ENCODE measurements at places on chromosomes 6 and 20. TPM values are rescaled to one million over a fixed set of nuclear protein-coding genes. Genes with fewer than 3 reads are reported as not detected.
A peak's percentile ranks its signal among the peaks of the same experiment; 100 is the strongest.

Gene SRSF12
- total RNA-seq, result 1.0 TPM

DNA sequence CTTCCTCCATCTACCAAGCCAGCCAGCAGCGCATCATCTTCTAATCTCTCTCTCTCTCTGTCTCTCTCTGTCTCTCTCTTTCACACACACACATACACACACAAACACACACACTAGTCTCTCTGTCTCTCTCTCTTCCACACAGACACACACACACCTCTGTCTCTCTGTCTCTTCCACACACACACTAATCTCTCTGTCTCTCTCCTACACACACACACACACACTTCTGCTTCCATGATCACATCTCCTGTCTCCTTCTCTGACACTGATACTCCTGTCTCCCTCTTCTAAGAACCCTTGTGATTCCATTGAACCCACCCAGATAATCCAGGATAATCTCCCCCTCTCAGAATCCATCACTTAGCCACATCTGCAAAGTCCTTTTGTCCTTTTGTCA, 181.3 kb downstream of the NFATC2 start:
- no peak overlapping the region for H3K4me3 ChIP-seq
- no peaks in the 10 kb centered on the region for H3K4me1 ChIP-seq
- no peaks in the 10 kb centered on the region for H3K36me3 ChIP-seq
- H3K27me3 ChIP-seq, result no peaks in the 10 kb centered on the region
- no peak overlapping the region for H3K27ac ChIP-seq

DNA sequence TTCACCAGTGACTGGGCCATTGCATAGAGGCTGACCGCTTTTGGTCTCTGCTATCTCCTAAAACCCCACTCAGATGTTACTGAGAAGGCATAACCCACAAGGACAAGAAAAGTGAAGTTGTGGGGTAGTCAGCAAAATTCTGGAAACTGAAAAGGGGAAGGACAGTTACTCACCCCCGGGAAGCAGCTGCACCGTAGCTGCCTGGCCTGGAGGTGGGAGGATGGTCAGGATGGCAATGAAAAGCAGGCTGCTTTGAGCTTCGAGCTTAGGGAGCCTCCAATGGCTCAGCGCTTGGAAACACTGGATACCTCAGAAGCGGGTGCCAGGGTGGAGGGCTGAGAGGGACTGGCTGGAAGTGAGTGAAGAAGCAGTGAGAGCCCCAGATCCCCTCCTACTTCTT, 56.0 kb downstream of the KCNK5 start:
- H3K4me3 ChIP-seq, result no peak overlapping the region
- no peaks in the 10 kb centered on the region for H3K27me3 ChIP-seq
- no peaks in the 10 kb centered on the region for H3K4me1 ChIP-seq
- no peak for DNase-seq
- no peak overlapping the region for H3K27ac ChIP-seq
- no peaks in the 10 kb centered on the region for H3K36me3 ChIP-seq

GRCh38 chr6:113776998-113777397, 80.1 kb upstream of the MARCKS start:
- no peak overlapping the region for H3K27ac ChIP-seq
- no peak overlapping the region for H3K4me3 ChIP-seq
- H3K27me3 ChIP-seq, result no peaks in the 10 kb centered on the region

DNA sequence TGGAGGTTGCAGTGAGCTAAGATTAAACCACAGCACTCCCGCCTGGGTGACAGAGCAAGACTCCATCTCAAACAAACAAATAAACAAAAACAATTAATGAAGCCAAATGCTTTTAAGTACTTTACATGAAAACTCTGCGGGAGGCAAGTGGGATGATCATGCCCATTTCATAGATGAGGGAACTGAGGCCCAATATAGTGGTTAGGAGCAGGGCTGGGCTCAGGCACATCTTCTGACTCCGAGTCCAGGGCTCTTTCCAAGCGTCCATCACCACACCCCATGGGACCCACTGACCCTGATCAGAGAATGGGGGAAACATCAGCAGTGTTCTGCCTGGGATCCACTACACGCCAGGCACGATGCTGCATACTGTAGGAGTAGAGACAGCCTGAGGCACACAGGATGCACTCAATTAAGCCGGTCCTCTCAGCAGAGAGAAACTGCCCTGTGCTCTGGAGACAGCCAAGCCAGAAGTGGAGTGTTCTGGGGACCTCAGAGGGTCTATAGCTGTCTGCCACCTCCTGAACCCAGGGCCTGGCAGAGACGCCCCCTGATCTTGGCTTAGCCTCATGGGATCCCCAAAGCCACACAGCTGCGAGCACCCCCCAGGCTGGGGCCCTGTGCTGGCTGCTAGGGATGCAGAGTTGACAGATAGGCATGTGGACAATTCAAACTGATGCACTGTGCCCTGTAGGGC, 13.5 kb downstream of the TTBK1 start:
- no peak overlapping the region for H3K4me3 ChIP-seq
- DNase-seq, result no peak
- no peaks in the 10 kb centered on the region for H3K27me3 ChIP-seq
- H3K4me1 ChIP-seq, result no peaks in the 10 kb centered on the region
- H3K27ac ChIP-seq, result no peak overlapping the region
- no peaks in the 10 kb centered on the region for H3K36me3 ChIP-seq

- no peak for DNase-seq
- no peak overlapping the region for H3K27ac ChIP-seq
- no peaks in the 10 kb centered on the region for H3K4me1 ChIP-seq
- no peak overlapping the region for H3K4me3 ChIP-seq
These were observed 197.2 kb upstream of the SUPT3H start for GRCh38 chr6:45574885-45575284.

Gene SIRPA
- total RNA-seq, result 20.3 TPM

DNA sequence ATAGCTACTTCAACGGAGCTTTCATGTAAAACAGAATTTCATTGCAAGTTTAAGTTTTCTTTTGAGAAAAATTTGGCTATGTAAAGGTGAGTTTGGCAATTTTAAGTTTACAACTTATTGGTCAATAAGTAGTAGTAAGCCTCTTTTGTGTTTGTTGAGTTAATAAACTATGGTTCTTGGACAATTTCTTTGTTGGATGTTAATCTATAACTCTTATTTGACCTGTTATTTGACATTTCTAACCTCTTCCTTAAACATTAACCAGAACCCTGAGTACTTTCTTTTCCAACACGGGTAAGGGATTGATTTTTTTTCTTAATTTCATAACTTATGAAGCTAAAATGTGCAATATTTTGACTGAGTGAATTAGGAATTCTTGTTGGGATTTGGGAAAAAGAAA, 354.4 kb downstream of the PRKN start:
- no peaks in the 10 kb centered on the region for H3K27me3 ChIP-seq
- no peak for DNase-seq
- H3K4me3 ChIP-seq, result no peak overlapping the region
- H3K36me3 ChIP-seq, result no peaks in the 10 kb centered on the region
- no peak overlapping the region for H3K27ac ChIP-seq
- no peaks in the 10 kb centered on the region for H3K4me1 ChIP-seq

DNA sequence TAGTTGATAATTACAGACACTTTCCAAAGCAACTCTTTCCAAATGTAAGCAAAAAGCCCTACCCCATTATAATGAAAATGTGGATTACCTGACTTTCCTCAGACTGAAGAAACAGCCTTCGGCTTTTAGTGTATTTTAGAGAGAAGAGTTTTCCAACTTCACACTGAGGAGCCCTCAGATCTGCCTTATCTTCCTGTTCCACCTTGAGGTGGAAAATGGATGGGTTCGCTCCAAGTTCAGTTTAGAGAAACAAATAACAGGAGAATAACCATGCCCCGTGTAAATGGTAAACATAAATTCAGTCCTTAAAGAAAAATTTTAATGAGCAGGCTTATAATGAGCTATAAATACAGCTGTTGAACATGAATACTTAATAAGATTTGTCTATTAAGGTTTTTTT, 21.1 kb upstream of the MTHFD1L start:
- no peak overlapping the region for H3K27ac ChIP-seq
- H3K27me3 ChIP-seq, result no peaks in the 10 kb centered on the region
- H3K4me1 ChIP-seq, result no peaks in the 10 kb centered on the region

Gene KIF6
- total RNA-seq, result 0.97 TPM

GRCh38 chr20:45833030-45833882, at the start of gene SNX21:
TSS of gene SNX21 (plus strand) at chr20:45833799. CDS start at chr20:45833920, 121 bp downstream.
- H3K4me1 ChIP-seq, result peaks cover 8% of the 10 kb centered on the region
- H3K36me3 ChIP-seq, result no peaks in the 10 kb centered on the region
- H3K4me3 ChIP-seq, result peak within 1 kb of the TSS; percentile 55
- H3K27me3 ChIP-seq, result no peaks in the 10 kb centered on the region

Gene TTLL9
- 1.2 TPM for total RNA-seq

GRCh38 chr6:20117474-20117873, 94.8 kb downstream of the MBOAT1 start:
- DNase-seq, result no peak
- H3K4me1 ChIP-seq, result no peaks in the 10 kb centered on the region
- H3K4me3 ChIP-seq, result no peak overlapping the region
- no peaks in the 10 kb centered on the region for H3K27me3 ChIP-seq
- H3K36me3 ChIP-seq, result no peaks in the 10 kb centered on the region

GRCh38 chr20:62812181-62812906, 4.5 kb upstream of the COL9A3 start:
- no peak for DNase-seq
- H3K4me1 ChIP-seq, result peaks cover 6% of the 10 kb centered on the region
- H3K36me3 ChIP-seq, result peaks cover 8% of the 10 kb centered on the region

DNA sequence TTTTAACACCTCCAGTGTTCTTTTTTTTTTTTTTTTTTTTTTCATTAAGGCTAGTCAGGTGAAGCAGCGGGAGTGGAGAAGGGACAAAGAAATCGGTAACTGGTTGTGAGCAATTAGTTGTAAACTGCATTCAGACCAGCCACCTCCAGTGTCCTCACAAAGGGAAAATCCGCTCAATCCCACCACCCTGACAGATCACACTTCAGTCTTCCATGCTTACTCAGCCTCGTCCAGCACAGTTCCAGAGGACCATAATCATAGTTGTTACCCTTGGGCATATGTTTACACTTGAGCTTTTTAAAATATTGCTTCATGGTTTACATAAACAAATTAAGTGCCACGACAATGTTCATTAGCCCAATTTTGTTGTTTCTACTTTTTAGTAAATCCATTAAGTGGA, 10.2 kb downstream of the DYNLRB1 start:
- H3K4me3 ChIP-seq, result no peak overlapping the region
- no peak for DNase-seq
- H3K27ac ChIP-seq, result peak overlapping the region; percentile 86
- no peaks in the 10 kb centered on the region for H3K27me3 ChIP-seq
- H3K36me3 ChIP-seq, result peaks cover 10% of the 10 kb centered on the region

GRCh38 chr6:76681781-76682180, 609.3 kb upstream of the IMPG1 start:
- no peak overlapping the region for H3K27ac ChIP-seq
- no peaks in the 10 kb centered on the region for H3K27me3 ChIP-seq

Gene SLC17A9
- 3.5 TPM for total RNA-seq

DNA sequence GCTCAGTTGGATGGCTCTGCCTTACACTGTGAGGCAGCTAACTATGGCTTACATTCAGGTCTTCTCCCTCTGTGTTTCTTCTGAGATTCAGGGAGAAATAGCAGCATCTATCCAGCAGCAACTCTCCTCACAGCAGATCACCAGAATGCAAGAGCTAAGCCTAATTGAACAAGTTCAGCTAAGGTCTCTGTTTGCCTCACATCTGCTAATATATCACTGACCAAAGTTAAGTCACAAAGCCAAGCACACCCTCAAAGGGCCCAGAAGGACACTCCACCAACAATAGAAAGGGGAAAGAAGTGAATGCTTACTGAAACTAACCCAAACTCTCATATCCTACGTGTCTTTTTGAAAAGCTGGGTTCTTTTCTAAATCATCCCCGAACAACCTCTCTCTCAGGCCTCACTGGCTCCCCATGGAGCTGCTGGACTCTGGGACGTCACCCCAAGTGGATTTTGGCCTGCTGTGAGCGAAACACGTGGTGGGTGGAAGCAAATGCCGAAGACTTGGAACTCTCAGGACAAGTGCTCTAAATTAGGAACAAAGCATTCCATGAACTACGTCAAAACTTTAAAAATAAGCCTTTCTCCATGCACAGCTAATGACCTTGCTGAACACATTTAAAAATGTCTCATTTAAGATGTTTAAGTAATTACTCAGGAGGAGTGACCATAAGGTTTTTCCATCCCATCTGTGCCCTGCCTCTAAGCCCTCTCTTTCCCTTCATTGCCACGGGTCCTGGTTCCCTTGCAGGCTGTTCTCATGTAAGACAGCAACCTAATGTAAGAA, 167.5 kb upstream of the PLCB4 start:
- no peak for DNase-seq
- H3K36me3 ChIP-seq, result no peaks in the 10 kb centered on the region
- H3K27me3 ChIP-seq, result no peaks in the 10 kb centered on the region
- no peak overlapping the region for H3K4me3 ChIP-seq

DNA sequence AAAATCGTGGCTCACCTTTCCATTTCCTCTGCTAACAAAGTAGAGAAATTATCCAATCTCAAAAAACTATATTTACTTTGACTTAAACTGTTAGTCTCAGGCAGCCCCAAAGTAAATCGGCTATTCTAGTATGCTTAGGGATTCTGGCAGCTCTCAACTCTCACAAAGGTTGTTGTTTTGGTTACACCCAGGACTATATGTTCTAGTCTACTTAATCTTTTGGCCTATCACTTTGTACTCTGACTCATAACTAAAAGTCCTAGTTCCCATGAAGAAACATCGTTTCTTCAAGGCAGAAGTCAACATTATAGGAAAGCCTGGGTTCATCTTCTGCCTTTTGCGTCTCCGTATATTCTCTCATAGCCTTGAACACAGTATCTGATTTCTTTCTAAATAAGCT, 42.3 kb downstream of the MYLK4 start:
- H3K4me3 ChIP-seq, result no peak overlapping the region
- no peaks in the 10 kb centered on the region for H3K27me3 ChIP-seq
- no peaks in the 10 kb centered on the region for H3K4me1 ChIP-seq

- no peak overlapping the region for H3K4me3 ChIP-seq
- no peaks in the 10 kb centered on the region for H3K4me1 ChIP-seq
- no peaks in the 10 kb centered on the region for H3K36me3 ChIP-seq
- H3K27ac ChIP-seq, result no peak overlapping the region
- no peak for DNase-seq
- H3K27me3 ChIP-seq, result no peaks in the 10 kb centered on the region
These were observed 59.6 kb downstream of the RWDD2A start for GRCh38 chr6:83252719-83253118.

DNA sequence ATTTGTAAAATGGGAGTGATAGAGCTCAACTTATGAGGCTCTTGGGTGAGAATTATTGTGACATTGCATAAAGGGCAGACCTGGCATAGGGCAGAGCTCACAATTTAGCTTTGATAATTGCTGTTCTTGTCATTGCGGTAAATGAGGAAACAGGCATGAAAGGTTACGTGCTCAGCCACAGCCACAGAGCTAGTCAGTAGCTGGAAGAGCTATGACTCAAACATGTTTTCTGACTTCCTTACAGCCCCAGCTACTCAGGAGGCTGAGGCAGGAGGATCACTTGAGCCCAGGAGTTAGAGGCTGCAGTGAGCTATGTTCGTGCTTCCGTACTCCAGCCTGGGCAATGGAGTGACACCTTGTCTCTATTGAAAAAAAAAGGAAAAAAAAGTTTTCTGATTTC, 3.5 kb upstream of the GHRH start:
- no peaks in the 10 kb centered on the region for H3K36me3 ChIP-seq
- no peaks in the 10 kb centered on the region for H3K4me1 ChIP-seq
- no peak overlapping the region for H3K4me3 ChIP-seq
- no peak for DNase-seq
- H3K27ac ChIP-seq, result no peak overlapping the region

DNA sequence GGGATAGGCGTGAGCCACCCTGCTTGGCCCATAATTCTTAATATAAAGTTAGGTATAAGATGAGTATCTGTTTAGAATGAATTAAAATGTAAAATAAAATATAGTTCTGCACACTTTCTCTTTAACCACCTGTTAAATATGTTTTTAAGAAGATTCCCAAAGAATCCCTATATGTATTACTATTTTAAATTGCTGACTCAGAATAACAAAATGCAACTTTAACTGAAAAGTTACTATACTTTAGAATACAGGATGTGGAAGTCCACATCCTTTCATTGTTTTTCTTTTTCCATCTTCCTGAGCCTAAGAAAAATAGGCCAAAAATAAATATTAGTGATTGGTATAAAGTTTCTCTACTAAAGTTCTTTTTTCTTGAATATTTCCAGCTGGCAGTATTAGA, 325.6 kb upstream of the EYS start:
- no peak for DNase-seq
- H3K27ac ChIP-seq, result no peak overlapping the region
